NCI-H460 (cell line): ENCODE measurements at places on chromosomes 7 and 10.

DNA sequence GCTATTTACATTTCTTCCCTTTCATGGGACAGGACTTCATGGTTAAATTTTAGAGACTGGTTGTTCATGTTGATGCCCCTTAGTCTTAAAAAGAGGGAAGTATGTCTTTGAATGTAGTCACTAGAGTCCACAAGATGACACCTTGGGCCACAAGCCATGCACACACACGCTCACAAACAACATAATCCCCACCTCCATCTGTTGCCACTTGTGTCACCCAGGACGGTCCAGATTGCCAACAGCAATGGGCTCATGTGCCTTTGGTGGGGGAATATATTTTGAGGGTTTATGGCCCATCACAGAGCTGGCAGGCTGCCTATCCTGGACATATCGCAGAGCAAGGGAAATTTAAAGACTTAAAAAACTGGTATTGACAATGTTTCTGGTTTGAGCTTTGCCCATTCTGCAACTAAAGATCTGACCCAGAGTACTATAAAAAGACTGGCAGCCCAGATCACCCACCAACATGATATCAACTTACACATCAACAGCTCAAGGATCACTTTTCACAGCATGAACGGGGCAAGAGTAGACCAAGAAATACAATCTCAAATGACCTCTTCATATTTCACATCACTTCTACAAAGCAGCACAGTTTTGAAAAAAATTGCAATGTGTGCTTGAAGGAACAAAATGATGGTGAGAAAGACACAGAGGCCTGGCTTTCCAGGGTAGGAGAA lies 50.5 kb downstream of the STRA8 start:
- no peak for DNase-seq

GRCh38 chr10:125039354-125039769 lies 97.4 kb downstream of the ZRANB1 start:
- no peak for DNase-seq

GRCh38 chr10:122098924-122099323 lies 110.0 kb downstream of the TACC2 start:
- no peak for DNase-seq

GRCh38 chr7:100679129-100679926 lies 5.8 kb downstream of the GNB2 start:
- no peak for DNase-seq

DNA sequence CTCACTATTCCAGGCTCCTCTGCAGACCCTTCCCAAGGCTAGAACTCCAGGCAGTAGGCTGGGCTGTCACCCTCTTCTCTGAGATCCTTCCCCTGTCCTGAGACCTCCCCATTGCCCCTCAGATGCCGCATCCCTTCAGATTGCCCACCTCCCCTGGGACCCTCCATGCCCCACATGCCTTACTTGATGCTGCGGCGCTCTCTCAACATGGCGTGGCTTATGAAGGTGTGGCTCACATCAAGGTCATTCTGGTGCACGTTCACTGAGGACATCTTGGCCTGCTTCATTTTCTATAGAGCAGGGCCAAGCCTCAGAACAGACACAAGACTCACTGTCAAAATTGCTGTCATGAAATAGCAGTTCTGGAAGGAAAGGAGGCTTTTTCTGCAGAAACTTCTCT lies 34.7 kb upstream of the ZNF716 start:
- DNase-seq: no peak

- DNase-seq: no peak
These were observed 5.9 kb upstream of the SGMS1 start for GRCh38 chr10:50629495-50630122.

DNA sequence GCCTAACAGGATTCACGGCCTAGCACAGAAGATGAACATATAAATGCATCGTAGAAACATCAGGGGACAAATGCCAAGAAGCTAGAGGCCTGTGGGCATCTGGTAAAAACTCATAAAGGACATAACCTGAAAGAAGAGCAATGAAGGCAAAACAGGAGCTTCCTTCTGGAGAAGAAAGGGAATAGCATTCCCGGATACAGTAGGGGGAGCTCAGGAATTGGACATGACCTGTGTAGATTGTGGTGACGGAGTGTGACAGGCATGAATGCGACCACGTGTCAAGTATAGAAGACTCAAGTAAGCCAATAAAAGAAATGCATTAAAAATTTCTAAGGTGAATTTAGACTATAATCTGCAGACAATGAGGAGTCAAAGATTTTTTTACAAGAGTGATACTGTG lies 270.1 kb downstream of the AGMO start:
- no peak for DNase-seq

DNA sequence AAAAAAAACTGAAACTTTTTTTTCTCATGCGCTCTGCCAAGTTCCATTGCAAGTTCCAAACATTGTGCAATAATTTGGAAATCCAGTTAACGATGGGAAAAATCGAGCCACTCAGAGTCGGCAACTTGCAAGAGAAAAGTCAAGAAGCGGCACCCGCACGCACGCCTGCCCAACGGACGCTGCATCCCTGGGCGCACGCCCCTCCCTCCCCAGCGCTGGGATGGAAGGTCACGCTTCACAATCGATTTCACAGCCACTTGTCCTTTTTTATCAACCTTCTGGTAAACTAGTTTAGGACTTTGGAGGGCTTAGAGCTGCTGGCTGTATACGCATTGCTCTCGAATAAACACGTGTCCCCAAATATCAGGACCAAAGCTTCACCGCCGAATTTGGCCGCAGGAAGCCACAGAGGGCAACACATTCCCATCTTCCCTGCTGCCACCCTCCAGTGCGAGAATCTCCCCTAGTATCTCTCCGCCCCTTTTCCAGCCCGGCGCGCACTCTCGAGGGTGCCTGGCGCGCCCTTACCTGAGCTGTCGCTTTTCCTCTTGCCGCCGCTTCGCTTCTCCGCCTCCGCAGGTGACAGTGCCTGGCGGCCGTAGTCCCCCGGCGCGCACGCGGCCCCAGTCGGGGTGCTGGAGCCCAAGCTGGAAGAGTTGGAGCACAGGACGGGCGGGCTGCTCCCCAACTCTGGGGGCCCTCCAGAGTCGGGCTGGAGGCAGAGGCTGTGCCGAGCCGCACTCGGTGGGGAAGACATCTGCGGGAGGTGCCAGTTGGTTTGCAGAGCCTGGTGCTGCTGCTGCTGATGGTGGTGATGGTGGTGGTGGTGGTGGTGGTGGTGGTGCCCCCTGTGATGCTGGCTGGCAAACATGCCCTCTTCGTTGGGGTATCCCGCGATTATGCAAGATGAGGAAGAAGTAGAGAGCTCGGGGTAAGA lies 857 bp downstream of the MEOX2 start:
- no peak for DNase-seq

DNA sequence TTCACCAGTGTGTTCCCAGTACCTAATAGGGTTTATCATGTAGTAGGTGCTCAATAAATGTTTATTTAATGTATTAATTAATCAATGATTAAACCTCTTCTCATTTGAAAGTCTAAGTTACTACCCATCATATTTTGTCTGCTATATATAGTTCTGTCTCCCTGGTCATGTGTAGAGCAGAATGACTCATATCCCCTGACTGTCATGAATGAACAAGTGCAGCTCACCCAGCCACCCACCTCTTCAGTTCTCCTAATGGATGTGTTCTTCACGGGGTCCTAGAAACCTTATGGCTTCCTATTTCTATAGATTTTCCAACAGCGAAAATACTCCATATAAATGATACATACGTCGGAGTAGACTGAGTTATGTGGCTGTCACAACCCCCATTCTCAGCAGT lies 64.5 kb downstream of the HIF1AN start:
- DNase-seq: no peak

- DNase-seq: no peak
These were observed 22.1 kb upstream of the ZC3HAV1 start for GRCh38 chr7:139131601-139132041.

DNA sequence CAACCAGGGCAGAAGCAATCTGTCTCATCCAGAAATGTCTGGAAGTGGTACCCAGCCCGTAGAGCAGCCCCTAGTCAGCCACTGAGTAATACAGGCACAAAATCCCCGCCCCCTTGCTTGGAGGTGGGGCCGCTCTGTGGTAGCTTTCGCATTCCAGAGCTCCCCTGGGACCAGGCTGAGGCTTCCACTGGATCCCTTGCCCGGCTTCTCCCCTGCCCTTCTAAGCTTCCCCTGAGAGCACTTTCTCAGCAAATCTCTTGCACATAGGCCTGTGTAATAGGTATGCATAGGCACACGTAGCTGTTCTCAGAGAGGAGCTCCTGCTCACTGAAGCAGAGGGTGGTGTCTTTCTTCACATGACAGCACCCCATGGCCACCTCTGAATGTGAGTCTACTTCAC lies 144.2 kb downstream of the BMS1 start:
- DNase-seq: peak; percentile 33

GRCh38 chr7:32415936-32416335 lies 74.2 kb downstream of the LSM5 start:
- DNase-seq: no peak

GRCh38 chr7:103762877-103763276 lies 226.6 kb downstream of the RELN start:
- DNase-seq: no peak

DNA sequence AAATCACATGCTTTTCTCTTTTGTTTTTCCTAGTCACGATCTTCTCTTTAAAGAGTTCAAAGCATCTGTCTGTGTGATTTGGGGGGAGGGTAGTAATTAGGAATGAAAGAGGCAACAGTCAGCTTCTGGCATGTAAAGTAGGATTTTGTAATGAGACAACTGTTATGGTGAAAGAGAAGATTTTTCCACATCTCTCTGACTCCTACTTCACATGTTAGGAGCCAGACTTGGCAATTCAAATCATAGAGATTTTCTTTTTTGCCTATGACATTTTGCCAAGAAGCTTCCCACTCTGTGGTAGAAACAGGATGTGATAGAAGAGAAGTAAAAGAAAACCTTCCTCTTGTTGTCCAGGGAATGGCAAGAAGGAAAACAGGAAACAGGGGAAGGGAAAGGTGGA lies 38.3 kb upstream of the KLHL7 start:
- DNase-seq: no peak

GRCh38 chr7:100604976-100605911 lies 3.1 kb downstream of the PCOLCE start:
- no peak for DNase-seq

GRCh38 chr10:93445097-93445960 lies 36.8 kb downstream of the MYOF start:
- peak; percentile 85 for DNase-seq

DNA sequence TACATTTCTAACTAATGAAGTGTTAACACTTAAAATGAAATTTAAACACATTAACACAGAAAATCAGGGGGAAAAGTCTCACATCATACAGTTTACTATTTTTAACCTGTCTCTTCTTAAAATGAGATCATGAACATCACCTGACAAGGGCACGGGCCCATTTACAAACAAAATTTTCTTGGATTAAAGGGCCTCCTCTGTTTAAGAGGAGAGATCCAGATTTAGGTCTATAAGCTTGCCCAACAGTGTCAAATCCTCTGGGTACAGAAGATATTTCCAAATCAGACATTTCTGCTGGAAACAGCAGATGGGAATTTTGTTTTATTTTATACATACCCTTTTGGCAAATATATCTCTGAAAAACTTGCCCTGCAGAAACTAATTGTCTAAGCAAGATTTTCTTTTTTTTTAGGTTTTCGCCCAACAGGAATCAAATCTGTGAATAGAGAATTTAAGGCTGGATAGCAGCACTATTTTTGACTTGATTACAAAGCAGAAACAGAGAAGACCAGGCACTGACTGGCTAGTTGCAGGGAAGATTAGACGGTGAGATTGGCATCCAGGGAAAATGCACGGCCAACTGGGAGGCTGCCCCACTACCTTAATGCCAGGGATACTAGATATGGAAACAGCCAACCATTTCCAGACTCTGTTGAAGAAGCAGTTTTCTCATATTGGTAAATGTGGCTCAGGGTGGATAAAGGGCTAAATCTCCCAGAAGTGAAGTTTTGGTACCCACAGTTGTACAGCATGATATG lies 173.4 kb downstream of the LRRN3 start:
- no peak for DNase-seq

GRCh38 chr10:110151467-110151866 lies 55.9 kb upstream of the MXI1 start:
- DNase-seq: no peak

- no peak for DNase-seq
These were observed 176.2 kb downstream of the ST7 start for GRCh38 chr7:117129521-117129955.

- no peak for DNase-seq
These were observed 444.6 kb downstream of the HTR7 start for GRCh38 chr10:90413196-90413595.

- no peak for DNase-seq
These were observed 52.2 kb downstream of the C10orf120 start for GRCh38 chr10:122647383-122647968.

- DNase-seq: no peak
These were observed 300.8 kb downstream of the PARD3 start for GRCh38 chr10:34514290-34514689.

DNA sequence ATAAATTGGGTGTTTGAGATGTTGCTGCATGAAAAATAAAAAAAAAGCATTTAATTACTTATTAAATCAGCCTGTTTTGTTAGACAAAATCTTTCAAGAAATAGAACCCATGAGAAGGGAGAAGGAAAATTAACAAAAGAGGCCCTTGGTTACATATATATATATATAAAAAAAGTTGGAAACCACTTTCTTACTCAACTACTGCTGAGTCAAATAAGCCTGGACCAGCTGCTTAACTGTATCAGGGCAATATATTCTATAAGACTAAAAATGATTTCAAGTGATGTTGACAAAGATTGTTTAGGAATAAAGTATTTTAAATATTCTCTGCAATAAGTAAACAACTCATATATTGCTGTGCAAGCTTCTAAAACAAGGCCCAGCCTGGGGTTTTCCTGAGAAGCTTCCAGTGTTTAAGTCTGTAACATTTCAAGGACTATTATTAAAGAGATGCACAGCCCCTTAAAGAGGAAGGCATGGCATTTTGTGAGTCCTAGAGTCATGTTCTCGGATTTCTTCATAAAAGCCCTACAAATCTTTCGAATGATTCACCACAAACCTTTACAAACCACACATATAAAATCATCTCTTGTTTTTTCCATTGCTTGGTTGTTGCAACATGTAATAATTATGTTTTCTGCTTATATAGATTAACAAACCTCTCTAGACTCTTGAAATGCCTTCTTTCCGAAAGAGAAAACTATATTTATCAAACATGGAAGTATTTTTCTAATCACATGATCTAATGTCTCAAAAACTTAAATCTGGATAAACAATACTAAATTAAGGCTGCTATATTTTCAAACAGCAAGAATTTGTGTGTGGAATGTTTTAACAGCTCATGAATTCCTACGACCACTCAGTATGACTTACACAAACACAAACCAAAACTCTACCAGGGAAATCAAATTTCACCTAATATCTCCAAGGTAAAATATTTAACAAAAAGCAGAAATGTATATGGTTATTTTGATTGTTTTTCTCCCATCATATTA lies 14.3 kb downstream of the JAZF1 start:
- no peak for DNase-seq
